Bone marrow (tissue), 2 donors: ENCODE measurements at places on chromosomes 7 and 10.

DNA sequence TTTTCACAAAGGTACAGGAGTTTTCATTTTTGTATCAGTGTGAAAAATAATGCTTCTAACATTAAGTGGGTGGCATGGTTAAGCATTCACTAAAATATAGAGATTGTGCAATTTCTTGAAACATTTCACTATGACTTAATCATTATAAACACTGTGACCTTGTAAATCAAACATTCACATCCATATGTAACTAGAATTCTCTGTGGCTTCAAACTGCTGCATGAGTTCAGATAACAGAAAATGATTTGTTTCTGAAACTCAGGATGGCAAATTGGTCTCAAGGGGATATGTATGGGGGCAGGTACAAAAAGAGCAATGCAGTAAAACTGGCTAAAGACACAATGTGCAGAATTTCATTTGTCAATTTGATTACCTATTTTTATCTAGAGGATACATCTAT lies 3.8 kb downstream of the FAM133B start:
- no peak for DNase-seq

GRCh38 chr10:124999433-125000365 lies 57.8 kb downstream of the ZRANB1 start:
- DNase-seq = no peak

GRCh38 chr10:83229991-83230390 lies 909.3 kb upstream of the GHITM start:
- DNase-seq = no peak

DNA sequence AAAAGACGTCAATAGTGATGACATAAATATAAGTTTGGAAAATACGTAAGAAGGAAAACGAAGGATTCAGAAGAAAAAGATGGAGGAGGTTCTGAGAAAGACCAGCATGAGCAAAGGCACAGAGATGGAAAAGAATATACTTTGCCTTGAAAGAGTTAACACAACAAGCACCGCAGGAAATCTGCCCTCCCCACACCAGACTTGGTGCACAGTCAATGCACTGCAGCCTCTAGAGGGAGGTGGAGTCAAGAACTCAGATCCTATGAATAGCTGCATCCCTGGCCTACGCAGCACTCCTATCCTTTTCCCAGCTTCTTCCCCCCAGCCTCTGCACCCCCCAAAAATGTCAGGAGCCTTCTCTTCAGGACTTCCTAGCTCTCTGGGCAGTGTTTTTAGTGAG lies 1370.6 kb upstream of the LRRTM3 start:
- no peak for DNase-seq

DNA sequence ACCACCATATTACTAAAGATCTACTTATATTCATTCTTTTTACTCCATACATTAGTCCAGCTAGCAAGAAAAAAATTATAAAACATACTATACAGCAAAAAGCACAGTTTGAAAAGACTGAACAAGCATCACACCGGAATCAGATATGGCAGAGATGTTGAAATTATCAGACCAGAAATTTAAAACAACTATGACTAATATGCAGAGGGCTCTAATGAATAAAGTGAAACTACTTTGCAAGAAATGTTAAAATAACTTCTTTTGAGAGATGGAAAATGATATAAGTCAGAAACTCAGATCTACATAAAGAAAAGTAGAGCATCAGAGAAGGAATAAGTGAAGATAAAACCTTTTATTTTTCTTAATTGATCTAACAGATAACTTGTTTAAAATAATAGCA lies 50.9 kb downstream of the SGCE start:
- no peak for DNase-seq

- no peak for DNase-seq
These were observed 14.7 kb downstream of the BAMBI start for GRCh38 chr10:28692050-28692449.

GRCh38 chr7:9488555-9488954 lies 1055.1 kb downstream of the NXPH1 start:
- DNase-seq = no peak

GRCh38 chr10:86600296-86600695 lies 54.1 kb upstream of the OPN4 start:
- no peak for DNase-seq

- DNase-seq = no peak
These were observed 520.7 kb downstream of the LRMDA start for GRCh38 chr10:75952093-75952492.

DNA sequence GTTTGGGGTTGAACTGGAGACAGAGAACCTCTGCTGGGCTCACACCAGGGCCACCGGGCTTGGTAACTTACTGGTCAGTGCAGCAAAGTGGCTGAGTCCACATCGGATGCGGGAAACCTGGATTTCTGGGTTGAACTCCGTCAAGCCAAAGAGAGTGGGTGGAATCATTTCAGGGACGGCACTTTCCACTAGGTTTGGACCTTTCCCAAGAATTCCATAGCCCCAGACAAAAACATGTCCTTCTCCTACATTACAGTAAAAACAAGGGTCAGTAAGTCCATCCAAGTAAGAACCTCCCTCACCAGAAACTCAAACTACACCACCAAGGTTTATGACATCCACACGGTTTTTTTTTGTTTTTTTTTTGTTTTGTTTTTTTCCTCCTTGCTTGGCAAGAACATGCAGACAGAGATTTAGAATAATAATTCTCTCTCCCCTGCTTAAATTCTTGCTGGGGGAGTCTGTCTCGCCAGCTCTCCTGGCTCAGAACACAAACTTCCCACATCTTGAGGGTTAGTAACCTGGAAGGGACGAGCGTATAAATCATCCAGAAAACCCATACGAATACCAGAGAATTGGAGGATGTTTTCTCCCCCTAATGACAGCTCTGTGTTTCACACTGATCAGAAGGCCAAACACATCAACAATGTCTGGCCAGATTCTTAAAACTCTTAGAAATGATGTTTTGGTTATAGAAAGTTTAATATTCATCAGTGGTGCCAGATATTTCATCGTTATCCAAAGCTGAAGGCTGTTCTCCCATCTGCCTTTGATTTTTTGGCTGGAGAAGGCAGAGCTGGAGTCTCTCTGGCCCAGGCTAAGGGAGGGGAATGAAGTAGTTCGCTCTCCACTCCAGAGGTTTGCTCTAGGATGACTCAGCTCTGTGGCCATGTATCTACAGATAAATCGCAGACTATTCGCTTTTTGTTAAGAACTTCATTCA lies 17.5 kb downstream of the RCC1L start:
- DNase-seq = no peak

DNA sequence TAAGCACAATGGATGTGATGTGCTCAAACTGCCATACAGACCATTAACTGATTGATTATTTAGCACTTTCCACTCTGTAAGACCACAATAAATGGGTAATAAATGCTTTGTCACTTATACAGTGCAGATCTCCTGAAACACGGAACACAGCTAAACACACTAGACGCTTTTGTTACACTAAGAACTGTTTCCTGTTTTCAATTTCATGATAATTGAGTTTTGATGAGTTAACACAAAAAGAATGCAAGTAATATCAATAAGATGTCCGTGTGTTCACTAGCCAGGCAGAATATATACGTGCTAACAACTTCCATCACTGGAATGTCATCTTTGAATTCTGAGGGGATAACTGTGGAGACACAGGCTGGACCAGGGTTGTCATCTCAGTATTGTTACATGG lies 178.8 kb downstream of the SKAP2 start:
- no peak for DNase-seq

GRCh38 chr7:112060625-112061024 lies 145.6 kb downstream of the DOCK4 start:
- DNase-seq = no peak

- DNase-seq = no peak
These were observed 50.0 kb downstream of the ABCC2 start for GRCh38 chr10:99832439-99832838.

- no peak for DNase-seq
These were observed 73.9 kb downstream of the PDGFA start for GRCh38 chr7:445563-446288.

DNA sequence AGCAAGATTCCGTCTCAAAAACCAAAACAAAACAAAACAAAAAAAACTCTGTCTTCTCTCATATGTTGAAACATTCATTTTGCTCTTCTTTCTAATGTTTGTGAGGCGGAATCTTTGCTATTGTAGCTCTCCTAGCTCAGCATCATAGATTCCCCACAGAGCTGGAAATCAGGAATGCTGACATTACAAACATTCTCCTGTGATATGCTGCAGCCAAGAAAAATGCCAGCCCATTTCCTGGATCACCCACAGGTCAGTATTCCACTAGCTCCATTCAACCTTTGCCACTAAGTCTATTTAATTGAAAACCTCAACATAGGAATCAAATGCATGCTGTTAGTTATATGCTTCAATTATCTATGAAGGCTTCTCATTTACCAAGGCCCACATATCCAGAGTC lies 186.3 kb downstream of the IPMK start:
- DNase-seq = no peak
